ENCODE measurements at places on chromosomes 4 and X.

- no peak for DNase-seq
These were observed 45.6 kb downstream of the SPATA4 start for GRCh38 chr4:176149680-176150355.

GRCh38 chr4:992297-993110 is 700 bp downstream of the SLC26A1 start:
- DNase-seq: no peak

- DNase-seq: no peak
These were observed 61.0 kb upstream of the DCAF8L1 start for GRCh38 chrX:28042260-28042659.

- no peak for DNase-seq
These were observed 96.2 kb downstream of the CDS1 start for GRCh38 chr4:84678976-84679744.

DNA sequence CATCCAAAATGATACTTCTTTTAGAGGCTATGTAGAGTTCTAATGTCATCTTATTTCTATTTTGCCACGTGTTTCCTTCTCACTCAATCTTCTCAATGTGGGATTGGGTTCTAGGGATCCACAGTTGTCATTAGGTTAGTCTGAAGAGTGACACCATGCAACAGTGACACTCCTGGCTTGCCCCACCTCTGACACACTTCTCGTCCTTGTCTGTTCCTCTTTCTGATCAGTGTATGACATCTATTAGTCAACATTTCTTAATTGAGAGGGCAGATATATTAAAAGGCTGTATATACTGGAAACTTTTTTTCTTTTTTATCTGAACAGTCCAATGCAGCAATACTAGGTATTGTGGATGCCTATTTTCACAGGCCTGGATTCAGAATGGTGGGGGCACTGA is 67.6 kb upstream of the GYPA start:
- DNase-seq: no peak

GRCh38 chrX:6906608-6907007 is 240.9 kb upstream of the STS start:
- DNase-seq: no peak

DNA sequence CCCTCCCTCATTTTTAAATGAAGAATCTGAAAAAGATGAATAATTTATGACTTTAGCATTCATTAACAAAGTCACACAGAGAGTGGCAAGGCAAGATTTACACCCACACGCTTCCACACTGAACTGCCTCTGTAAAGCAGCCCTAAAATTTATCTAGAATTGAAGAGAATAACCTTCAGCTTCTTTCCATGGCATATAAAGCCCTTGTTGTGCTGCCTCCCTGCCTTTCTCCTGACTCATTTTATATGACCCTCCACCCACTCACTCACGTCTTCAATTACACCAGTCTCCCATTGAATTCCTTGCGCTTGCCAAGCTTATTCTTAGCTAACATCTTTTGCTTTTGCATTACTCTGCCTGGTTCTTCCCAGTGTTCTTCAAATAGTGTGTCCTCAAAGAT is 2649.3 kb downstream of the PCDH7 start:
- no peak for DNase-seq

GRCh38 chr4:105622269-105622668 is 69.8 kb downstream of the ARHGEF38 start:
- no peak for DNase-seq
